Skin of body (tissue), 3 donors: ENCODE measurements at places on chromosomes 12 and 14. TPM values are rescaled to one million over a fixed set of nuclear protein-coding genes. Genes with fewer than 3 reads are reported as not detected.

- DNase-seq = no peak
Measured at GRCh38 chr12:49946497-49946896, 4.0 kb upstream of the AQP2 start.

DNA sequence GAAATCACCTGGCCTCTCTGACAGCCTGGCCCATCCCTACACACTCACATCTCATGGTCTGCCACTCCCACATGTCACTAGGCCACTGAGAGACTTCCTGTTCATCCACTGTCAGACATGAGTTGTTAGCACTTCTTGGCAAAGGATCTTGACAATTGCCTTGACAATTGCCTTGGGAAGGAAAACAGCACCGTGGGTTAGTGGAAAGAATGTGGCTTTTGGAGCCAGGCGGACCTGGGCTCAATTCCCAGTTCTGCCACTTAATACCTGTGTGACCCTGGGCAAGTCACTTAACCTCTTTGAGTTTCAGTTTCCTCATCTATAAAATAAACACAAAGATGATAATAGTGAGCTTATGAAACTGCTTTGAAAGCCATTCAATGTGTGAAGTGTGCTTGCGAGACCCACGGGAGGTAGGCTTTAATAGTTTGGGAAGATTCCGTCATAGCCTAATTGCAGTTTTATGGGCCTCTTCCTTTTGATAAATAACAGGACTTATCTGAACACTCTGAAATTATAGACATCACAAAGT is 250.4 kb downstream of the C12orf75 start:
- DNase-seq = no peak

- no peak for DNase-seq
Measured at GRCh38 chr14:22658946-22659345, 14.8 kb upstream of the OR6J1 start.

DNA sequence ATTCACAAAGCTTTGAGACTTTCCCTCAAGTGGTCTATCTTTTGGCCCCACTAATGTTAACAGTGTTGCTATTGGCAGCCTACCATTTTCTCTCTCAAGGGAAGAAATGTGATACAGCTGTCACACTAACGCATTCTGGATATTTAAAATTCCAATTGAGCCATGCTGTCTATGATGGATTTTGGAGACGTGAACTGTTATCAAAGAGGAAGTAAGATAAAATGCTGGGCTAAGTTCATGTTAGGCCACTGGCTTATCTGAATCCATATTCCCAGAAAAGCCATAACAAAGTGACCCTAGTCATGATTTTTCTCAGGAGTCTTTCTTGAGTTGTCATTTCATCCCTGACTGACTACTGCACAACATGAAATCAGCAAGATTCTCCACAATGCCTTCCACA is 200.2 kb downstream of the PHLDA1 start:
- DNase-seq = peak; percentile 16

DNA sequence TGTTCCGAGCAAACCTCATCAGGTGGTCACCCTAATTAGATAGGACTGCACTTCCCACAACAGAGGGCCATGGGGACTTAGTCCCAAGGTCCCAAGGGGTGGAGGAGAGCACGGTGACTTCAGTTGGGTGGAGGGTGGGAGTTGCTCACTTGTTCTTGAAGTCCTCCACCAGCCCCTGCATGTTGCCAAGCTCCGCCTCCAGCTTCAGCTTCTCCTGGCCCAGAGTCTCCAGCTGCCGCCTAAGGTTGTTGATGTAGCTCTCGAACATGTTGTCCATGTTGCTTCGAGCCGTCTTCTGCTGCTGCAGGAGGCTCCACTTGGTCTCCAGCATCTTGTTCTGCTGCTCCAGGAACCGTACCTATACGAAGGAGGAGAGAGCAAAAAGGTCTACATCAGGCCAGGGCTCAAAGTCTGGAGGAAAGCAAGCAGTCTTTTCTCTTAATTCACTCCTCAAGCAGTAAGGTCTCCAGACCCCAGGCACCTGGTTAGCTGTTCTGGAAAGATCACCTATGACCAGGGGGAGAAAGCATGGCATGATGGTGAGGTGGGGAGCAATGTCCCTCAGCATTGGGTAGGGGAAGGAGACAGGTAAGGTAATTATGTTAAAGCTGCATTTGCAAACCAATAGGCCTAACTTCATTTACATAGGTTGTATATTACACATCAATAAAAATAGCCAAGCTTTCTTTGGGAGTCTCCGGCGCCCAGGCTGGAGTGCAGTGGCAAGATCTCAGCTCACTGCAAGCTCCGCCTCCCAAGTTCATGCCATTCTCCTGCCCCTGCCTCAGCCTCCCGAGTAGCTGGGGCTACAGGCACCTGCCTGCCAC is 2.9 kb downstream of the KRT8 start:
- no peak for DNase-seq

DNA sequence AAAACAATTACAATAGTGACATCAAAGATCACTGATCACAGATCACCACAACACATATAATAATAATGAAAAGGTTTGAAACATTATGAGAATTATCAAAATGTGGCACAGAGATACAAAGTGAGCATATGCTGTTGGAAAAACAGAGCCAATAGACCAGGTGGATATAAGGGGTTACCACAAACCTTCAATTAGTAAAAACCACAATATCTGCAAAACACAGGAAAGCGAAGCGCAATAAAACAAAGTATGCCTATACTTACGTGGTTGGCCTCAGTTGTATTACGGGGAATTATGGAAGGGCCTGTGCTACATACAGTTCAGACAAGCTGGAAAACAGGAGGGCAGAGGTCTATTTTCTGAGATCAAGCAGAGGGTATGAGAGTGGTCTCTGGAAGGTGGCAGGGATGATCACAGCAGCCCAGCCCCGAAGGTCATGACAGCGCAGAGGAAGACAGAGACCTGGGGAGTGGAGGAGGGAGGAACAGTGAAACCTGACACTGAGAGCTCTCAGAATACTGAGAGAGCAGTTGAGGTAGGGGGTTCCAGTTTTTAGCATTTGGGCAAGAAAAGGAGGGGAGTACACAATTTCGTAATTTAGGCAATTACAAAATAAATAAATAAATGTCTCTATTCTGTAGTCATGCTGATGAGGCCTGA is 41.3 kb downstream of the IFNG start:
- no peak for DNase-seq

DNA sequence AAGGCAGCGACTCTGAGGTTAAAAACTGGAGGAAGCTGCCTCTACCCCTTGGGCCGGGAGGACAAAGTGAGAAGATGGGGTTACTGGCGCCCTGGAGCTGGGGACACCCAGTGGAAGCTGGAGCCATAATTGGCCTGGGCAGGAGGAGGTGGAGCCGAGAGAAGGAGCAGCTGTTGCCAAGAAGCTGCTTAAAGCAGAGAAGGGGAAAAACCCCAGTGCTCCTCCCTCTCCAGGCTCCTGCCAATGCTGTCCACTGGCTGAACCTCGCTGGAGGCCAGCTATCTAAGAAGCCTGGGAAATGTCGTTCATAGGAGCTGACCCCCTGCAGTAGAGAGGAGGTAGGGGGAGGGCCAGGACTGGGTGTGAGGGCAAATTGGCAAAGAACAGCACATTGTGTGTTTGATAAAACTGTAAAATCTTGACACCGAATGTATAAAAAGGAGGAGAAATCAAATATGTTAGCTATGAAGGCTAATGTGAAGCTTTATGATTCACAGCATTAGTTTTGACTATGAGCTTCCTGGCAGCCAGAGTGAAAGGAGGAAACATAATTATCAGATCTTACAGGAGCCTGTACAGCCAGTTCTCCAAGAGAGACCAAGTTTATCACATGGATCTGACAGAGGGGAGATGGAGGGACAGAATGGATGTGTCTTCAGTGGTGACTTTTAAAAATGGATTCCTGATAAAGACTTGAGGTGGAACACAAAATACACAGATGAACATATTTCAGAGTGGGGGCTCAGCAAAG is 9.5 kb downstream of the HHIPL1 start:
- peak; percentile 7 for DNase-seq

GRCh38 chr14:104524726-104525125 is 54.8 kb upstream of the C14orf180 start:
- no peak for DNase-seq

DNA sequence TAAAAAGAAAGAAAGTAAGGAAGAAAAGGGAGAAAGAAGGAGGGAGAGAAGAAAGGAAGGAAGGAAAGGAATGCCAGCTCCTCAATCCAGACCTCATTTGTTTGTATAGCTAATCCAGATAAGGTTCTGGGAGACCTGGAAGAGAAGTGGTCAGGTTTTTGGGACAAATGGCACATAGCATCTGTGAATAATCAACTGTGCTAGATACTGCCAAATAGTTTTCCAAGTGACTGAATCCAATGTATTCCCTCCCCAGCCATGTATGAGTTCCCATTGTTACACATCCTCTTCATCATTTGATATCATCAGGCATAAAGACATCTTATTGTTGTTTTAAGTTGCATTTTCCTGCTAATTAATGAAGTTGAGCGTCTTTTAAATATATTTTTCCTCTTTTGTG is 18.6 kb upstream of the PTGR2 start:
- DNase-seq = peak; percentile 85

DNA sequence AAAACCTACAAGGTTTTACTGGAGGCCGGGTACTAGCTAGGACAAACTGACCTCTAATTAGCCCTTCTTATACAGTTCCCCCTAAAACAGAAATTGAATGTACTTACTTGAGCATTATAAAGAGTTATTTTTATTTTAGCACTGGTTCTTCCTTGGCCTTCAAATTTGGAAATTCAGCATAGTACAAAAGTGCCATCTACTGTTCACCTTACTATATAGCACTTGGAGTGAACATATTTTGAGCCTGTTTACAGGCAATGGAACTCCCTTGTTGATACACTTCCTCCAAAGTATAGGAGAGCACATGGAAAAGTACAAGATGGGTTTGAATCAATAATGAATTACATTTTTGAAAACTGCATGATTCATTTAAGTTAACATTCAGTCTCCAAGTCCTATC is 3.9 kb upstream of the POC1B start:
- no peak for DNase-seq

DNA sequence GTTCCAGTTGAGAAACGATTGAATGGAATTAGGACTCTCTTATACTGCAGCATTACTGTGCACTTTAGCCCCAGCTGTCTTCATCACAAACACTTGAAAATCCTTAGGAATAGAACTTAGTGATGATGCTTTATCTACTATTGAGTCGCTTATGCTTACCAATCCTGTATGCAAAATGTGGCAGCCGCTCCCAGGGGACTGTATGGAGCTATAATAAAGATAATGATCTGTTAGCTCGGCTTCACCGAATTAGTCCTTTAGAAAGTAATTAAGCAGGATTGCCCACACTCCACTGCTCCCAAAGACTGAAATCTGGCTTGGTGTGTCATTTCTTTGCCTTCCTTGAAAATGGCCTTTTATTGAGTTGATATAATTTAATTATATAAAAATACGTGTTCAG is 10.6 kb downstream of the EML1 start:
- peak; percentile 42 for DNase-seq

DNA sequence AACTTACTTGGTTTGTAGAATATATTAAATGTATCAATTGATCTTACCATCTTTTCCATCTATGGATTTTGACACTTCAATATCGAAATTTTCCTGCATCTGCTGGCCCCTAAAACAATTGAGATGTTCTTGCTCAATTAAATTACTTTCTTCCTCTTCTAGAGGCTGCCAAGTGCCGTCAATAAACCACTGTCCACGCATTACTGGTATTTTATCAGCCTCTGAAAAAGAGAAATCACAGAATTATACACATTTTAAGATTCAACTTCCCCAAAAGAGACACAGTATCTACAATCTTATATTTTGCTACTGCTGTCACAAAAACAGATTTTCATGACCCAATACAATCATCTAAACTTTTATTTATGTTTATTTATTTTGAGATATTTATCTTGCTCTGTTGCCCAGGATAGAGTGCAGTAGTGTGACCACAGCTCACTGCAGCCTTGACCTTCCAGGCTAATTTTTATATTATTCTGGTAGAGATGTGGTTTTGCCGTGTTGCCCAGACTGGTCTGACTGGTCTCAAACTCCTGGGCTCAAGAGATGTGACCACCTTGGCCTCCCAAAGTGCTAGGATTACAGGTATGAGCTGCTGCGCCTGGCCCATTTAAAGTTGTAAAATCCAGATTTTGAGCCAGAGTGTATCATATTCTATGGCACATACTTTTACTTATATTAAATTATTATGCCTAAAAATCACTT is 49.3 kb downstream of the DDHD1 start:
- no peak for DNase-seq

DNA sequence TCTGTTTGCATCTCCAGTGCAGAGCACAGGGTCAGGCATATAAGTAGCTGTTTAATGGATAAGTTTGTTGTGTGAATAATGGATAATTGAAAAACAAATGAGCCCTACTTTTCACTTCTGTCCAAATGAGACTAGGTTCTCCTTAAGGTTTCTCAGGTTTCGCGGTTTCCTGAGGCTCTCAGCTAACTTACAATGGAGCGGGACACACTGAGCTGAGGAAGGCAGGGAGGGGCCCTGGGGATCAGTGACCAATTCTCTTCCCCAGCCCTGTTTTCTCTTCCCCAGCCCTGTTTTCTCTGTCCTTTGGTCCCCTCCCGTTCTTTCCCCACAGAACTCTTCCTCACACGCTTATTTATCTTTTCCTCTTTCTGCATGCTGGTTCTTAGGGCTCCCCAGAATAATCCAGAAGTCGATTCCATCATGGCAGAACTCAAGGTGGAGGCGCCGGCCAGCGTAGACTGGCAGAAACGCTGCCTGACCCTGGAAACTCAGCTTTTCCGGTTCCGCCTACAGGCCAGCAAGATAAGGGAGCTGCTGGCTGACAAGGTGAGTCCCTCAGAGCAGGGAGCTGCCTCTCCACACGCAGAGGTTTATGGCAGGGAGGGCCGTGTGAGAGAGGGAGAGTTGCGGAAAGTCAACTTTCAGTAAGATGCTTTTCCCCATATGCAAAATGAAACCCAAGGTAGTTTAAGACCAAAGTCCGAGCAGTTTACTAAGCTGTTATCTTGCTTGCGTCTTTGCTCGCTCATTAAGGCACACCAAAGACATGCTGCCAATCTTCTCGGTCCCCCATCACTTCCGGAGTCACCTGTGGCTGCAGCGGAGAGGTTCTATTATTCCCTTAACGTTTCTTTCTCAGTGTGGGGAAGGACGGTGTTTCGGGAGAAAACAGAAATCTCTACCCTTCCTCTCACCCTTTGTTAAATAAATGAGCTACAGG is 8.6 kb downstream of the PLEKHH1 start:
- DNase-seq = no peak

DNA sequence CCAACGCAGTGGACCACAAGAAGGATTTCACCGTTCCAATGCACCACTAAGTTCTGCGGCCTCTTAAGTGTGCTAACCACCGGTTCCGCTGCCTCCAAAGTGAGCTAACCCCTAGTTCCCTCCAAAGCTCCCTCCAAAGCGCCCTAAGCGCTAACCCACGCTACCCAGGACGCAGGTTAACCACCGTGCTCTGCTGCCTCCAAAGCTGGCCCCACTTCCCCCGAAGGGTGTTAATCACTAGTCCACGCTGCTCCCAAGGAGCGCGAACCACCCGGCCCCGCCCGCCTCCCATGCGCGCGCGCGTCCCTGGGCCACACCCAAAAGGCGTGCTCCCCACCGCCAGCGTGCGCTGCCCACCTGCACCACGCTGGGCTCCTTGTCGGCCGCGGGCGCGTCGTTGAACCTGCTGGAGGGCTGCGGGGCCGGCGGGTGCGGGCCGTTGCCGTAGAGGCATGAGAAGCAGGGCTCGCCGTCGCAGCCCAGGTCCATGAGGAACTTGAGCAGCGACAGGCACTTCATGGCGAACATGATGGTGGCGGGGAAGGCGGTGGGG is 11.7 kb downstream of the FAM181A start:
- DNase-seq = no peak

The RD3L gene
- total RNA-seq = not detected

The PPFIA2 gene
- total RNA-seq = 1.6 TPM

The RNF212B gene
- not detected for total RNA-seq

The SDS gene
- not detected for total RNA-seq

The LETMD1 gene
- 55.0 TPM for total RNA-seq

The TSPAN8 gene
- 3.7 TPM for total RNA-seq

The JPH4 gene
- total RNA-seq = 0.39 TPM

The KLHL33 gene
- total RNA-seq = 0.30 TPM

The MRPS35 gene
- 41.3 TPM for total RNA-seq
